ENCODE measurements at places on chromosomes 2 and 18. TPM values are rescaled to one million over a fixed set of nuclear protein-coding genes. Genes with fewer than 3 reads are reported as not detected.

DNA sequence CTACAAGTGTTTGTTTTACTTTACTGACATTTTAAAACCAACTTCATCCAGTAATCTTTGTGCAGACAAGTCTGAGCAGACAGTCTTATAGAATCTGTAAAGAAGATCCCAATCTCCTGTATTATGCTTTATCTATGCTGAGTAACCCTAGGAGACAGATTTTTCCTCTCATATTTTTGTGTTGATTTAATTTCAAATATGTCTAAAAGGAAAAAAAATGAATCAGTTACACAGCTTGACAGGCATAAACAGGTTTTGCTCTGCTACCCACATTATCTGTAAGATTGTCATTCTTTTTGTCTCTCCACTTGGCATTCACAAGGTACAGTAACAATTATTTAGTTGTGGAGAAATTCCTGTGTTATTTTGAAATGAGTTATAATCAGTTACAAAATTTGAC lies 415.0 kb downstream of the NYAP2 start:
- DNase-seq, result no peak

DNA sequence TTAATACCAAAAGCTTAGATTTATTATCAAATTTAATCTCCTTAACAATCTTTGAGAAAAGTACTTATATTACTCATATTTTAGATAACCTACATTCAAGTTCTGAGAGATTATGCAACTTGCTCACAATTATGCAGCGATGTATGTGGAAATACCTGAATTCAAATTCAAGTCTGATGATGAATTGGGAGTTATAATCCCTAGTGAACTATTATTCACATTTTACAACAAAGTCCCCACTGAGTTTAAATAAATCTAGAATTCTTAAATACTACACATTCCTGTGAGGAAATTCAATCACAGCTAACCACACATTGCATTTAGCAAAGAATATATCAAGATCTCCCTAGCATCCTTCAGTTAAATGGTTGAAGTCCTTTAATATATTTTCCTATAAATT lies 278.4 kb downstream of the NOL4 start:
- no peak for DNase-seq

GRCh38 chr2:173159791-173160463 lies 84.3 kb downstream of the MAP3K20 start:
- DNase-seq, result no peak

DNA sequence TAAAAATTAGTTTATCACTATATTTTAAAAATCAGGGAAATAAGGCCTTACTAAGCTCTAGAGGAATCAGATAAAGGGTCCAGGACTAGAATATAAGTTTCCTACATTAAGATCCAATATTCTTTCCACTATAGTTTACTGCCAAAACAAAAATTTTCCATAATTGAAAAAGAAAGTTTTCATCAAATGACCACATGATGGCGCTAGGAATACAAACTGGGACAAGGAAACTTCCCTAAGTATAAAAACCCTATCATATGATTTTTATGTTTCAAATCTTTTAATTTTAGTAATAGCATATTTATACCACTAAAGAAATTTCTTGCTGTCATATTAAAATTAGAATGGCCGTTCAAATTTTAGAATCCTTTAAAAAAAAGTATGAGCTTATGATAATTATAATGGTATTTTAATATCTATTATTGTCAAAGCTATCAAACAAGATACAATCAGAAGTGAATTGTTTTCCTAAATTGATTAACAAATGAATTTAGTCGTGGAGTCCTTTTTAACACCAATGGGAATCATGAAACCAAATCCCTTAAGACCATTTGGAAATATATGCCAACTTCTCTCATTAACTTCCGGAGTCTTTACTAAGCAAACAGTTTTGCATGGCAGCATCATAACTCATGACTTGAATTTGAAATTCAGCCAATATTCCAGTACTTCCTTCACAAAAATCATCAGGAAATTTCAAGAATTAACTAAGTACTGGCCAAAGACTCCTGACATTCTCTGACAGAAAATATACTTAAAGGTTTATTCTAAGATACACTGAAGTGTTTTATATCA lies 70.3 kb downstream of the SCN1A start:
- peak; percentile 26 for DNase-seq

- DNase-seq, result no peak
These were observed 43.5 kb downstream of the SLC35F5 start for GRCh38 chr2:113712941-113713340.

DNA sequence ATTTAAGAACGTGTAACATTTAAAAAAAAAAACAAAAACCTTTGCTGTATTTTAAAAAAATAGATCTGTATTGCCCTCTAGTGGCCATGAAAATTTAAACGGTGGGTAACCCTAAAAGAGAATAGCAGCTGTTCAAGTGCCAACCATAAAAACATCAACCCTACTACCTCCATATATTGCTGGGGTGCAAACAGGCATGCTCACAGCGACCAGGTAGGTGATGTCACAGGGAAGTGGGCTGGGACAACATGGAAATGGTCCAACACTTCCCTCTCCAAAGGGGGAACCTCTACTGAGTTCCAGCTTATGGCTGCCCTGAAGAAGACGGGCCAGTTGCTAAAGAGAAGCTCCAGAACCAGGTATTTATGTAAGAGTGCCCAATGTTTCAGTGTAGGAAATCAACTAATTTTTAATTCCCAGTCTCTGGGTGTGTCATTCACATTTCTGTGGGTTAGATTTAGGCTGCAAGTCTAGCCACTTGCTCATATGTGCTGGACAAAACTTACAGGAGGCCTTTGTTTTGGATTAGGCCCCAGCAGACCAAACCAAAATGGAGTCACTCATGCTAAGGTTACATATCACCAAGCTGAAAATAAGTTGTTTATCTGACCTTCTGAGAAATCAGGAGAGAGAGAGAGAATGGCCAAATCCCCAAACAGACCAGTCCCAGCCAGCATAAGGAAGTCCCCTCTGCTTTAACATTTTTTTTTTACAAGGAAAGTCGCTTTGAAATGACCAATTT lies 54.5 kb downstream of the SKA1 start:
- peak; percentile 69 for DNase-seq

DNA sequence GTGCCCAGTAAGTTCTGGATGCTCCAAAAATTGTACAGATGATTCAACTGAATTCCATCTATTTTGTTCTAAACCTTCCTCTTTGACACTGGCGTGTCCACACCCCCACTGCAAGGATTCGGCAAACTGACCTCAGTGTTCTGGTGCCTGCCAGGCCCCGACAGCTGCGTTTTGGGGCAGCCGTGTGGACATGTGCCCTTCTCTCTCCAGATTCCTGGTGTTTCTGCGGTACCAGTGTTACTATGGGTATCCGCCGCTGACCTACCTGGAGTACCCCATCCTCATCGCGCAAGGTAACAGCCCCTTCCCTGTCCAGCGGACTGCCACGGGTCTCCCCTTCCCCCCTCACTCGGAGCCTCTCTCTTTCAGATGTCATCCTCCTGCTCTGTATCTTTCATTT lies 5.0 kb downstream of the SLC66A3 start:
- no peak for DNase-seq

DNA sequence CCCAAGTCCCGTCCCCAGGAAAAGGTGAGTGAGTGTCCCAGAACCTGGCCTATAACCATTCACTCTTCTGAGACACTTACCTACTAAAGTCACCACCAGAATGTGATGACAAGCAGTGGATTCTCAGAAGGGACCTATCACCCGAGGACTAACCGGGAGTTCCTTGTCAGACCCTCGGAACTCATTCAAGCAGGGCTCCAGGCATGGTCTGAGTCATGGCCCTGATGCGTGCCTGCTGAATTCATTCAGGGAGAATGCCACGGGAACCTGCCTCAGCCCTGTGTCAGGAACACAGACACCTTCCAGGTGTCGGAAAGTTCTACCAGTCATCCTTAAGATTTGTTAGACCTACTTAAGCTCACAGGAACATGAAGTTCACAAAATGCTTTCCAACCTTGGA lies 29.8 kb downstream of the ALPK2 start:
- no peak for DNase-seq

- DNase-seq, result no peak
These were observed 23.6 kb upstream of the LHCGR start for GRCh38 chr2:48779019-48779716.

The TMEM163 gene
- 0.72 TPM for total RNA-seq
